ENCODE measurements at places on chromosomes 6 and 20.

DNA sequence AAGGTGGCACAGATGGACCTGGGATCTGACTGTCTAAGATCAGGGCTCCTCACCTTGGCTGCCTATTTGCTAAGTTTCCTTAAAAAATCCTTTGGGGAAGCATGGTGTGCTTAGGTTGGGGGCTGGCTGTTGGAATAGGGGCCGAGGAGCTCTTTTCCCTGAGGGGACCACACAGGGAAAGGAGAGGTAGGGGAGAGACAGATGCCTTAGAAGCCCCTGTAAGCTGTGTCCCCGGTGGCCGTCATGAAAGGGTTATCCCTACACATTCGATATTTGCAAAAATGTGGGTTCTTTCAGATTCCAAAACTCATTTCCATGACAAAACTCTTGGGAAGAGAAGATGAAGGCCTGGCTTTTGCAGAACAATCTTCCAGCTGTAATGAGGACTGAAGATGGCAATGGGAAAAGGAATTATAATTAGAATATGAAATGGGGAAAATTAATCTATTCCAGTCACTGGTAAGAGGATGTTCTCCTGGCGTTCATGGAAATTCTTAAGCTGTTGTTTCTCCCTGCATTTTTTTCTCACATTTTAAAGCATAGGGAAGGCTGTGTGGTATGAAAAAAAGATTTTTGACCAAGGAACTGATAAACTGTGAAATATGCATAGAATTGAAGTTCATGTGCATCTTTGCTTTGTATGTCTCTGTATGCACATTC lies 53.8 kb downstream of the TOX2 start:
- no peak for DNase-seq

DNA sequence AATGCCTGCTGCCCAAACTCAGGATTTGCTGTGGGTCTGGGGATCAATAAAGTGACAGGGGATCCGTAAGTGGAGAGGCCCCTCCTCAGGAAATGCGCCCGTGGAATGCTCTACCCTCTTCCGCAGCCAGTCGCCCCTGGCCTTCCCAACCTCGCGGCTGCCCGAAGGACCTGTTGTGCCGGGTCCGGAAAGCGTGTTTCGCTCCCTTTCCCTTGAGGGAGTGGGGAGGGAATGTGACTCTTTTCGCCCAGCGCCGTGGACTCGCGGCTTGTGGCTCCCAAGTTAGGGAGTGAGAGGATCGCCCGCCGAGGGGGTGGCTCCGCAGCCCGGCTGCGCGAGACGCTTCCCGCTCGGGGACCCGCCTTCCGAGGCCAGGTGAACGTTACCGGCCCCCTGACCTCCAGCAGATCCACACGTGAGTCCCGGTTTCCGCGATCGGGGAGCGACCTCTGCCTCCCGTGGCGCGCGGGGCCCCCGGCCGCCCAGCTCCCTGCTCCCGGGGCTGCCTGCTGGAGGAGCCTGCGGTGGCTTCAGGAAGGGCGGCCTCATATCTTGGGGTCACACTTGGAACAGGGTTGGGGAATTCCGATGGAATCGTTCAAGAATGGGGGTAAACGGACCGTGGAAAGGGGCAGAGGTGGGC lies 666 bp downstream of the TPD52L1 start:
- no peak for DNase-seq

DNA sequence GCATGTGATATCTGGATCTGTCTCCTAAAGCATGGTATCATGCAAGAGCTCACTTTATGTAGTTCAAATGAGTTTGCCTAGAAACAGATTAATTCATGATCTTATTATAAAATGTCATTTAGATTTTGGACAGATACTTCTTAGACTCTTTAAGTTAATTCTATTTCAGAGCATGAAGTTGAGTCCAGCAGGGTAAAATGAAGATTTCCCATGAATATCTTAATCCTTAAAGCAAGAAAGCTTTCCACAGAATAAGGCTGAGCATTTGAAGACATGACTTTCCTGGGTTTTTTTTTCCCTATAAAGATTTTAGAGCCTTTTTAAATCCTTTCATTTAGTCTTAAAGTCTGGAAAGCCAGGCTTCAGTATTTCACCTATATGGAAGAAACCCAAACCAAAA lies 556.0 kb upstream of the GJE1 start:
- no peak for DNase-seq

DNA sequence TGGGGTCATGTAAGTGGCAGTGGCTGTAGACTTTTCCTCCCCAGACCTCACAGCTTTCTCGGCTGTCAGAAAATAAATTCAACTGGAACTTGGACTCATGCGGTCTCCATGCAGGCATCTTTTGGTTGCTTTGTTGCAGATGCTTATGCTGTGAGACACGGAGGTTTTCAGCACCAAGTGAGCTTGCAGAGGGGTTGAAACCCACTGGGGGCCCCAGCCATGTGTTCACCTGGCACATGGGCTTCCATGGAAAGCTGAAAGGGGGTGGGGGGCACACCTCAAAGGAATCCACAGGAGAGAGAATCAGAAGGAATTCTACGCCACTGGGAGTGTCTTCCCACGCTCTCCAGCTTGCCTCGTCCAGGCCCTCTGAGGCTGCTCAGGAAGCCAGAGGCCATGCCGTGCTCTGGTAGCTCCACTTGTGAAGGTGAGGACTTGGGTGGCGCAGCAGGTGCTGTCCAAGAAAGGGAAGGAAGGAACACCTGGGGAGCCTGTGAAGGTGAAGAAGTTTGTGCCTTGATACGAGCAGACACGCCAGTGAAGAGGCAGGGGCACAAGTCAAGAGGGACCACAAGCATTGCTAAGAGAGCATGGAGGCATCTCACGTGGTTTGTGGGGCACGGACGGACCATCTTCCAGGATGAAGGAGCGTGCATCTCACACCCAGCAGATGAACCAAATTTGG lies 134.3 kb upstream of the PMEPA1 start:
- DNase-seq: no peak

GRCh38 chr6:27791182-27791943 lies 120.8 kb downstream of the OR2B2 start:
- DNase-seq: peak; percentile 35

DNA sequence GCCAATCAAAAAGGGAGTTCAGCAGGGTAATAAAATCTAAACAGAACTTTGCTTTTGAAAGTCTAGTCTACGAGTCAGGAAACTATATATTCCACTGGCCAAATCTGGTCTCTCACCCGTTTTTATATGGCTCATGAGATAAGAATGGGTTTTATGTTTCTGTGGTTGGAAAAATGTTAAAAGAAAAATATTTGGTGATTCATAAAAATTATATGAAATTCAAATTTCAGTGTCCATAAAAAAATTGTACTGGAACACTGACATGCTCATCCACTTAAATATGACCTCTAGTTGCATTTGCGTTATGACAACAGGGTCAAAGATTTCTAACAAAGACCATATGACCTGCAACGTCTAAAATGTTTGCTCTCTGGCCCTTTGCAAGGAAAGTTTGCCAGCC lies 22.3 kb upstream of the LAMP5 start:
- DNase-seq: no peak

DNA sequence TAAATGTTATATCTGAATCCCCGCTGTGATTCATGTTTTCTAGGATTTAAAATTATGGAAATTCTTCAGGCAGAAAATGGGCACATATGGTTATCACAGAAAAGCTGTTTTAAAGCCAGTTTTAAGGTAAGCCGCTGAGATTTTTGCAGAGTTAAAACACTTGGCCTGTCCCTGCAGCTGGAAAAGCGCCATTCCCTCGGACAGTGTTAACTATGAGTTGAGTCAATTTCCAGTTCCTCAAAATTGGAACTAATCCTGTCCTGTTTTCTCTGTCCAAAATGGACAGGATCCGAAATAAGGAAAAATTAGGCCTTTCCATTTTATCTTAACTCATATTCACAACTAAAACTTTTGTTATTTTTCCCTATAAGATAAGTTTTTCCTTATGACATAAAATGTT lies 225.2 kb downstream of the SAMD5 start:
- DNase-seq: no peak

- no peak for DNase-seq
Observed at GRCh38 chr6:125792680-125793079, 1.9 kb downstream of the NCOA7 start.

DNA sequence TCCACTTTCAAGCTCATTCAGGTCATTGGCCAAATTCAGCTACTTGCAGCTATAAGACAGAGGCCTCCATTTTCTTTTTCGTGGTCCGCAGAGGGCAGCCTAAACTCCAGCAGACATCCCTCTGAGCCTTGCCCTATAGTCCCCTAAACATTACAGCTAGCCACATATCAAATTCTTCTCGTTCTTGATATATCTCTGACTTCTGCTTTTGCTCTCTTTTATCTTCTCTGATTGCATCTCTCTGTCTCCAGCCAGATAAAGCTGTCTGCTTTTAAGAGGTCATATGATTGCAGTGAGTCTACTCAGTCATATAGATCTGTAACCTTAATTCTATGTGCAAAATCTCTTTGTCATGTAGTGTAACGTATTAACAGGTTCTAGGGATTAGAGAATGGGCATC lies 358.4 kb upstream of the RGS17 start:
- no peak for DNase-seq

DNA sequence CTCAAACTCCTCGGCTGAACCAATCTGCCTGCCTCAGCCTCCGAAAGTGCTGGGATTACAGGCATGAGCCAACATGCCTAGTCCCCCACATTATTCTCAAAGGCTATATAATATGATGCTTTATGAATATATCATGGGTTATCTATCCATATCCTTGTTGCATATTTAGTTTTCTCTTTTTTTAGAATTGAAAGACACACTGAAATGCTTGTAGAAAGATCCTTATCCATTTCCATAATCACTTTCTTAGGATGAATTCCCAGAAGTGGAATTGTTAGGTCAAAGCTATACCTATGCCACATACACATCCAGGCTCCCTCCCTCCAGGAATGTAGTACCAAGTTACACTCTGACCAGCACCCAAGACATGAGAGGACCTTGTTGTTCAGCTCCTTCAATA lies 2.5 kb upstream of the ARFGEF3 start:
- DNase-seq: no peak

DNA sequence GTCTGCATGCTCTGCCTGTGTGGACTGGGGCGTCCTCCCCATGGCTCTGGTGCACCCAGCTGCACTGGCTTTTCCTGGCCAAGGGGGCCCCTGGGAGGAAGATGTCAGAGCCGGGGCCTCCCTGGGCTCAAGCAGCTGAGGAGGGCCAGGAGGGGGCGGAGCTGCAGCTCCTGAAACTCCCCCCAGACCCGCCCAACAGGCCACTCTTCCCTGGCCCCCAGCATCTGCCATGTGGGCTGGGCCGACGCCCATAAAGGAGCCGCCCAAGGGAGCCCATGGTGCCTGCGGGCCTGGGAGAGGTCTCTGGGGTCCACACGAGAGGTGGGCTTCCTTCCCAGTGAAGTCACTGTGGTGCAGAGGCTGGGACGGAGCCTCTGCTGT lies 4.0 kb downstream of the RBBP8NL start:
- DNase-seq: no peak

Data from substantia nigra (tissue), 51 donors.